Vagina (tissue), 2 donors: ENCODE measurements at places on chromosomes 6 and 20. TPM values are rescaled to one million over a fixed set of nuclear protein-coding genes. Genes with fewer than 3 reads are reported as not detected.

GRCh38 chr20:32285621-32286371 is 8.3 kb downstream of the KIF3B start:
- H3K36me3 ChIP-seq: no peaks in the 10 kb centered on the region
- H3K4me1 ChIP-seq: peaks cover 30% of the 10 kb centered on the region
- H3K27ac ChIP-seq: peak overlapping the region; percentile 18
- no peak overlapping the region for H3K4me3 ChIP-seq

GRCh38 chr20:23179766-23180403 is 93.8 kb upstream of the CD93 start:
- H3K4me3 ChIP-seq: no peak overlapping the region
- no peaks in the 10 kb centered on the region for H3K4me1 ChIP-seq
- no peak overlapping the region for H3K27ac ChIP-seq
- no peak for DNase-seq
- no peaks in the 10 kb centered on the region for H3K36me3 ChIP-seq
- no peaks in the 10 kb centered on the region for H3K27me3 ChIP-seq

- H3K36me3 ChIP-seq: no peaks in the 10 kb centered on the region
- H3K4me1 ChIP-seq: no peaks in the 10 kb centered on the region
- DNase-seq: no peak
- no peak overlapping the region for H3K4me3 ChIP-seq
- H3K27me3 ChIP-seq: no peaks in the 10 kb centered on the region
Observed at GRCh38 chr6:106608080-106608668, 21.1 kb downstream of the RTN4IP1 start.

- no peak for DNase-seq
- H3K36me3 ChIP-seq: no peaks in the 10 kb centered on the region
- no peak overlapping the region for H3K27ac ChIP-seq
- no peaks in the 10 kb centered on the region for H3K4me1 ChIP-seq
- H3K4me3 ChIP-seq: no peak overlapping the region
Observed at GRCh38 chr6:133430530-133430929, 189.4 kb downstream of the EYA4 start.

- H3K27me3 ChIP-seq: no peaks in the 10 kb centered on the region
- H3K4me3 ChIP-seq: no peak overlapping the region
- H3K36me3 ChIP-seq: peaks cover 55% of the 10 kb centered on the region
- no peak for DNase-seq
Observed at GRCh38 chr20:34753706-34754461, 49.7 kb downstream of the TP53INP2 start.

GRCh38 chr6:156513504-156513903 is 263.7 kb upstream of the ARID1B start:
- no peaks in the 10 kb centered on the region for H3K4me1 ChIP-seq
- no peak for DNase-seq
- H3K27me3 ChIP-seq: no peaks in the 10 kb centered on the region
- H3K4me3 ChIP-seq: no peak overlapping the region
- no peak overlapping the region for H3K27ac ChIP-seq

DNA sequence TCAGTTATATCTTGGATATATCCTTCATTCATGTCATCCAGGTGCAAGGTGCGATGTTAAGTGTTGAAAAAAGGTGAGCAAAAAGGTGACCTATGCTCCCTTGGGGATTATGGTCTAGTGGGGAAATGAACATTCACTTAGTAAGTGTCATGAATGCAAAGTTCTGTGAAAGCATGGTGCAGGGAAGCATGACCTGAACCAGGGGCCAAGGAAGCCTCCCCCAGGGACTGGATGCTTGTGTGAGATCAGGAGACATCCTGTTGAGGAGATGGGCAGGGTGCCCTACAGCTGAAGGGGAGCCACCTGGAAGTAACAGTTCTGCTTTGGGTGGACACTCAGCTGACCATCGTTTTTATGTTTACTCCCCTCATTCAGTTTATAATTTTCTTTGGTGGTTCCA is 179.5 kb downstream of the SYNDIG1 start:
- DNase-seq: no peak
- H3K4me3 ChIP-seq: no peak overlapping the region
- no peak overlapping the region for H3K27ac ChIP-seq
- H3K27me3 ChIP-seq: no peaks in the 10 kb centered on the region
- H3K36me3 ChIP-seq: no peaks in the 10 kb centered on the region

- H3K4me1 ChIP-seq: peaks cover 47% of the 10 kb centered on the region
- no peak for DNase-seq
- H3K4me3 ChIP-seq: peak overlapping the region; percentile 27
- no peaks in the 10 kb centered on the region for H3K36me3 ChIP-seq
Observed at GRCh38 chr6:41371461-41371991, 36.1 kb downstream of the NCR2 start.

GRCh38 chr6:74075323-74075722 is 379.3 kb downstream of the CD109 start:
- H3K4me1 ChIP-seq: peaks cover 8% of the 10 kb centered on the region
- H3K27me3 ChIP-seq: no peaks in the 10 kb centered on the region
- H3K27ac ChIP-seq: no peak overlapping the region
- no peak for DNase-seq

DNA sequence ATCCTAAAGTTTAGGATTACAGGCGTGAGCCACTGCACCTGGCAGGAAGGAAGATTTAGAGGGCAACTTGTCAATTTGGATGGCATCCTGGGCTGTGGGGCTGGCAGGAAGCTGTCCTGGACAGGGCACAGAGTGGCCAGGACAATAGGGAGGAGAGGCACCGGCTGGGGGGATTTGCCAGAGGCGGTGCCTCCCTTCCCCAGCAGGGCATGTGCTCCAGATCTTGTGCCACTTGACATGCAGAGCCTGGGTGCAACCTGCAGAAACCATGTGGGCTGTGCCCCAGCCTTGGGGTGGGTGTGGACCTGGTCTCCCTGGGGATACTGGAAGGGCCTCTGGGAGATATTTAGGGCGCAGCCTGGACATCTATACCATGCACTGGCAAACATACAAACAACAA is 58.6 kb upstream of the EEF1A1 start:
- peaks cover 27% of the 10 kb centered on the region for H3K4me1 ChIP-seq
- no peaks in the 10 kb centered on the region for H3K36me3 ChIP-seq
- no peak for DNase-seq
- H3K27me3 ChIP-seq: no peaks in the 10 kb centered on the region

DNA sequence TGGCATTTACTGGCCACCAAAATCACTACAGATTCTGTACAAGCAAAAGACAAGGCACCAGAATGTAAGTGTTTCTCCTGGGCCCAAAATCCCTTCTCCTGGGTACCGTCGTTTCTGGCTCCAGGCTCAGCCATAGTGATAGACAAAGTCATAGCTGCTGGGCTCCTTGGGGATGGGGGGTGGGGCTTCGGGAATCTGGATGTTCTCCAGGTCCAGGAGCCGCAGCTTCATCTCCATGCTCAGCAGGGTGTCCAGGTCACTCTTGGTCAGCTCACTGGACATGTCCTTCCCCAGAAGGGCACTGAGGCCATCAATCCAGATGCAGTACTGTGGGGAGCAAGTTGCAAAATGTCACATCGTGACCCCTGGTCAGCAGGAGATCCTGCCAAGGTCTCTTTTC is 39.2 kb downstream of the ELMO2 start:
- peaks cover 23% of the 10 kb centered on the region for H3K4me1 ChIP-seq
- no peak overlapping the region for H3K27ac ChIP-seq
- no peak for DNase-seq
- no peak overlapping the region for H3K4me3 ChIP-seq

DNA sequence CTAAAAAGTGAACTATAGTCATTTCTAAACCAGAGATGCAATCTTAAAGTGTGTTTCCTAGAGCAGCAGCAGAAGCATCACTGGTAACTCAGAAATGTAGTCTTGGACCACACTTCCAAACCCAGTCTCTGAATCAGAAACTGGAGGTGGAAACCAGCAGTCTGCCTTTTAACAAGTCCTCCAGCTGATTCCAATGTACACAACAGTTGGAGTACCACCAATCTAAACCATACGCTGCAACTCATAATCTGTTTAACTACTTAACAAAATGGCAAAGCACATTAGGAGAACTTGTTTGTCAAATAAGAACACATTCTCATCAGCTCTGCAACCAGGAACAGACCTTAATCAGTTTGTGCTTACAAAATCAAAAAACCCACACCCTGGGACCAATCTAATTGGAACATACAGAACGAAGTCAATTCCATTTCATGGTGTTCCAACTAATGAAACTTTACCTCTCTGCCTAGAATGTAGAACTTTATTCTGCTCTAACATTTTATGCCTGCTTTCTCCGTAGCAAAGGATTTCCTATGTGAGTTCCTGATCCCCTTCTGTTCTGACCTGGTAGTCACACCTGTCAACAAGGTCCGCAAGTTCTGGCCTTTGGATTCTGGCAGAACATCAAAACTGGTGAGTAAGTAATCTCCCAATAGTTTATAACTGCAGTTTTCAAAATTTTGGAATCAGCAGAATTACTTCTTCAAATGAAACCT is 390.4 kb downstream of the HTR1B start:
- no peak overlapping the region for H3K4me3 ChIP-seq
- H3K4me1 ChIP-seq: no peaks in the 10 kb centered on the region
- no peak for DNase-seq
- H3K27ac ChIP-seq: no peak overlapping the region
- H3K36me3 ChIP-seq: no peaks in the 10 kb centered on the region

DNA sequence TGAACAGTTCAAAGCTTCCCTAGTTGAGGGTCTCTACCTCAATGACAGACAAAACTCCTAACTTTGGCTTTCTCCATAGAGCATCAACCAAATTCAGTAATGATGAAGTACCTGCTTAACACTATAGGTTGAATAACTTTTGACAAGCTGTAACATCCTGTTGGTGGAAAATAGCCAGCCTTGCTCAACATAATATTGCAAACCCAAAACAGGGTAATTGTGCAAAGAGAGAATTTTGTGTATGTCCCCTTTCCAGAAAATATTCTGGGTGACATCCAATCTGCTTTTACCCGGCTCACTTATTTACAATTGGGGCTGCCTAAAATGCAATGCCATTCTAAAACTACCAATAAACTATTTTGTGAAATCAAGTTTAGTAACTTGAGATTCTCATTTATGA is 72.8 kb downstream of the ATXN1 start:
- peaks cover 45% of the 10 kb centered on the region for H3K4me1 ChIP-seq
- H3K4me3 ChIP-seq: no peak overlapping the region
- no peak overlapping the region for H3K27ac ChIP-seq
- H3K27me3 ChIP-seq: no peaks in the 10 kb centered on the region
- DNase-seq: no peak
- no peaks in the 10 kb centered on the region for H3K36me3 ChIP-seq

DNA sequence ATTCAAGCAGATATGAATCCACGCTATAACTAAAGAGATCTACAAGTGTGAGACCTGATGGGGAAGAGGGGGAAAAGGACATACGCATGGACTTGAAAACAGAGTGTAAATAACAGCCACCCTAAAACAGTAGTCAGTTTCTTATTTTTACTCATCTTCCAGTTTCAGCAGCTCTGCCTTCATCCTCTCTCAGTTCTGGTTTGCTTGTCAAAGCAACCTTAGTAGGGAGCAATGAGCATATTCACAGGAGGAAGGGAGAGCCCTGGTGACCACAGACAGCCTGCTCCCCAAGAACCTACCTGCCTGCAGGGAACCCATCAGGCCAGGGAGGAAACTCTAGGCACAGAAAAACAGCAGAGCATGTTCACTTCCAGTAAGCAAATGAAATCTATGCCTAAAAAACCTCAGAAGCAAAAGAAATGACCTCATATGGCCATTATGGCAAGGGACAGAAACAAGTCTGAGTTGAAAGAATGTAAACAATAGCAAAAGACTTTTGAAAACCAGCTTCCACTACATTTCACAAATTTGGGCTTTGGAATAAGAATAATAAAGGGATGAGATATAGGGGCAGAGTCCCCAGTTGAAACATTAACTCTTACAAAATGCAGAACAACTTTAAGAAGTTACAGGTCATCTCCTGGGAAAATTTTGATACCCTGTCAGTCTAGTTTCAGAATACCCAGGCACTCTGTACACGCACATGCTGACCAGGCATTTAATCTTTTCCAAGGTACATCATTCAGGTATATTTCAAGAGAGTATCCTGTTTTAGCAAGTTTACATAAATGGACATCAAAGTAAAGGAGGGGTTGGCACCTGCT is 120.8 kb upstream of the BCLAF1 start:
- H3K27ac ChIP-seq: no peak overlapping the region
- H3K4me1 ChIP-seq: no peaks in the 10 kb centered on the region
- H3K36me3 ChIP-seq: no peaks in the 10 kb centered on the region
- no peak for DNase-seq
- H3K4me3 ChIP-seq: no peak overlapping the region

DNA sequence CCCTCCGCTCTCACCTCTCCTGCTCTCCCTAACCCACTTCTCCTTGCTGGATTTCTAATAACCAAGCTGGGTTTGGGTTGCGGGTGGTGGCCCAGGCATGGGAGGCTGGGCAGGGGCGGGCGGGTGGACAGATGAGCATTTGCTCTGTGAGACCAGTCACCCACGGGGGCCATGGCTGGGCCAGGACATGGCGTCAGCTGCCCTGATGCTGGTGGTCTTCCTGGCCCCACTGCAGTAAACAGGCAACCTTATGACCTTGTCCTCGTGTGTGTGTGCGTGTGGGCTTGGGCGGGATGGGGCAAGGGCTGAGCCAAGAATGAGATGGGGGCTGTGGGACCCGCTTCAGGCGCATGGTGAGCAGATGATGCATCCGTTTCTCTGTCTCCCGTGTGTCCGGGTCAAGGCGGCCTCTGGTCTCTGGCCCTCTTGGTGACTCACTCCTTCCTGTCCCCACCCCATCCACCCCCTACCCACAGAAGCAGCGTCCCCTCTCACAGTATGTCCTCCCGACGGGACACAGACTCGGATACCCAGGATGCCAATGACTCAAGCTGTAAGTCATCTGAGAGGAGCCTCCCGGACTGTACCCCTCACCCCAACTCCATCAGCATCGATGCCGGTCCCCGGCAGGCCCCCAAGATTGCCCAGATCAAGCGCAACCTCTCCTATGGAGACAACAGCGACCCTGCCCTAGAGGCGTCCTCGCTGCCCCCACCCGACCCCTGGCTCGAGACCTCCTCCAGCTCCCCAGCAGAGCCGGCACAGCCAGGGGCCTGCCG is 41.4 kb upstream of the MYL9 start:
- no peak for DNase-seq
- no peaks in the 10 kb centered on the region for H3K27me3 ChIP-seq
- H3K27ac ChIP-seq: no peak overlapping the region
- H3K4me3 ChIP-seq: no peak overlapping the region
- no peaks in the 10 kb centered on the region for H3K36me3 ChIP-seq
- H3K4me1 ChIP-seq: peaks cover 12% of the 10 kb centered on the region

- H3K27ac ChIP-seq: no peak overlapping the region
- no peaks in the 10 kb centered on the region for H3K4me1 ChIP-seq
- H3K27me3 ChIP-seq: no peaks in the 10 kb centered on the region
- no peak for DNase-seq
- no peaks in the 10 kb centered on the region for H3K36me3 ChIP-seq
- H3K4me3 ChIP-seq: no peak overlapping the region
Observed at GRCh38 chr6:15615802-15616201, 47.0 kb downstream of the DTNBP1 start.

The EFHC1 gene
- 27.0 TPM for total RNA-seq

The C6orf15 gene
- total RNA-seq: not detected

The PRDM1 gene
- total RNA-seq: 27.0 TPM

The WFDC5 gene
- total RNA-seq: 6.1 TPM

The KIF25 gene
- not detected for total RNA-seq

The TP53TG5 gene
- total RNA-seq: not detected

The MTFR2 gene
- total RNA-seq: 1.2 TPM

The ARFGEF3 gene
- 2.2 TPM for total RNA-seq

The NKAIN4 gene
- not detected for total RNA-seq
